Stimulated activated CD8-positive, alpha-beta memory T cell treated with anti-CD3 and anti-CD28 coated beads, Interleukin-4, amount 100 ng/mL, for 24 hours (primary cell): ENCODE measurements at places on chromosomes 3 and 15.

GRCh38 chr3:13194285-13195209 is 121.3 kb upstream of the IQSEC1 start:
- DNase-seq, result no peak

- DNase-seq, result no peak
These were observed 1.0 kb downstream of the LIMD1 start for GRCh38 chr3:45595364-45596195.

DNA sequence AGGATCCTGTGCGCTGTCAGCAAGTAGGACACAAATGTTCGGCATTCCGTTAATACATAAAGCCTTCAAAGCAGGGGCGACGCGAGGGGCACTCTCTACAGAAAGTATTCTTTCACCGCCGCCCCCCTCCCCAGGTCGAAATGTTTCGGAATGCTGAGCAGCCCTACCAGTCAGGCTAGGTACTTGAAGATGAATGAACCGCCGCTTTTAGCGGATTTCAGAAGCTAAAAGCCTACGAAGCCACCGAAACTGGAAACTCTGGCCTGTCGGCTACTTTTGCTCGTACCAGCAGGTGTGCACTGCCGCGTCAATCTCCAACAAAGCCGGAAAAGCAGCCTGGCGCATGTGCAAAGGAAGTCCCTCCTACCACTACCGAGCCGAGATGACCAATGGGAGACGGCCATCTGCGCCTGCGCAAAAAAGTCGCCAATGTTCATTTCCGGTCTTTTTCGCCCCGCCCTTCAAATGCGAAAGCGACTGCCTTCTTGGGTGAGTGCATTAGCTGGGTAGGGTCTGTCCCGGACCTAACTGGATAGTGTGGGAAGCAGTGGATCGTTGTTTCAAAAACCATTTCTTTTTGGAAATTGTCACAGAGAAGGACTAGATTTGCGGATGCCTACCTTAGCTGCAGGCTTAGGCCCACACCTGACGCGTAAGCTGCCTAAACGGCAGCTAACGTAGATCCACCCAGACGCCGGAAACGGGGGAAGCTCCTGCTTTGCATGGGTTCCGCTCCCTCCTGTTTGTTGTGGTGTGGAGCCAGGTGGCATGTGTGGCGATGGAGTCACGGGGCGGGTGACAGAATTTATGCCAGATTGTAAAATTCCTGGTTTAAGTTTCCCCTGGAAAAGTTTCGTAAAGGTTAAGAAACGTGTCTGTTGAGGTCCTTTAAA is at the start of gene WDR5B:
Gene WDR5B (minus strand): TSS at position 301 of the 893 bp plus-strand sequence. CDS start 534 bp downstream, outside the sequence.
- peak; percentile 97 for DNase-seq

GRCh38 chr15:57015897-57016296 is 97.5 kb downstream of the TCF12 start:
- no peak for DNase-seq

DNA sequence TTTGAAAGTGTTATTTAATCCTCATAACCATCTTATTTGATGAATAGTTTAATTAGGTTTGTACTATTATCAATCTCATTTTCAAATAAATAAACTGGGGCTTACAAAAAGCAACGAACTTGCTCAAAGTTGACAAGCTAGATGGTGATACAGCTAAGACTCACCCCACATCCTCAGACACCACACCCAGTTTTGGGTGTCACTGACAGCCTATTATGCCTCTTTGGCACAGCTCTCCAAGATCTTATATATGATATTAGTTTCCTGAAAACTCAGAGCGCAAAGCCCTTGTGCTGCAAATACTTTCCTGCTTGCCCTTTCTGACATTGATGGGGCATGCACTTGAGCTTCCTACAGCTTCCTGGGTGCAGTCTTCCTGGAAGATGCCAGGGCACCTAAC is 223.4 kb upstream of the GADL1 start:
- no peak for DNase-seq

- no peak for DNase-seq
These were observed 175.6 kb downstream of the SSR3 start for GRCh38 chr3:156379327-156379726.

GRCh38 chr3:172262991-172263608 is 185.2 kb downstream of the GHSR start:
- DNase-seq, result no peak

GRCh38 chr3:55704521-55704920 is 217.4 kb upstream of the WNT5A start:
- DNase-seq, result no peak

DNA sequence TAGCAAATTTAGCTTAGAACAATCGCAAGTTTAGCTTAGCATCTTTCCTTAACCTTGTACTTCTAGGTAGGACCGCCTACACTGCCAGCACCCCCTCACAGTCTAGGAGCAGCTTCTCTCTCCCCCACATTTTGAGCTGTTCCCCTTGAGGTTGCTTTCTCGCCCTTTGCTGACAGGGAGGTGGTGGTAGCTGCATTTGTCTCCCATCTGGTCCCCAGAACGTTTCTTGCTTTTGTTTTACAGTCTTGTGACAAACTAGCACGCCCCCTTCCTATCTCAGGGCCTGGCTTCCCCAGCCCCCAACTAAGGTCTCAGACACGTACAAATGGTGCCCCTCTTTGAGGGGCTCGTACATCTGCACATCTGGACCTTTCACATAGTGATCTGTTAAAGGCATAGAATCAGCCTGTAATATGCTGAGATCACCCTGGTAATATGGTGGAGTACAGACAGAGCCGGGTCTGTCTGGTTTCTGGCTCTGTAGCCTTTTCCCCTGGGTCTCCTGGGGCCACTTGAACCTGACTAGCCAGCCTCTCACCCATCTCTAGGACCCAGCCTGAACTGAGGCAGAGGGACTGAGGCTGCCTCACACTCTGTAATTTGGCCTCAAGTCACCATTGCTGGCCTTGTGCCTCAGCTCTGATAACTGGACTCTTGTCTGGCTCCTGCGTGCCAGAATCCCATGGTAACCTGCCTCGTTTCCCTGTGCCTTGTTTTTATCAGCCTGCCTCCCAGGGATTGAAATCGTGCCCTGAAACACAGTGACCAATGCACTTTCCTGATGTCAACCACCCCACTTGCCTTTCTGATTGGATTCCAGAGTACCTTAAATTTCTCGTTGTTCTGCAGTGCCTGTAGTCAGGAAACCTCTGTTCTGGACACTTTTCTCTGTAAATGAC is 27.7 kb downstream of the CRTC3 start:
- no peak for DNase-seq

- no peak for DNase-seq
These were observed 285.0 kb upstream of the TPM1 start for GRCh38 chr15:62757535-62757934.

- DNase-seq, result no peak
These were observed 56.0 kb upstream of the SNRPN start for GRCh38 chr15:24898715-24899272.

GRCh38 chr3:55858302-55858701 is 371.2 kb upstream of the WNT5A start:
- no peak for DNase-seq

GRCh38 chr3:129398803-129399144 is 29.7 kb downstream of the EFCAB12 start:
- DNase-seq, result no peak

GRCh38 chr3:8145661-8146060 is 356.0 kb upstream of the LMCD1 start:
- no peak for DNase-seq

GRCh38 chr3:73591286-73591800 is 33.4 kb downstream of the PDZRN3 start:
- DNase-seq, result no peak

GRCh38 chr15:41562244-41562643 is 3.2 kb downstream of the TYRO3 start:
- DNase-seq, result no peak

GRCh38 chr3:48548126-48548525 is 8.5 kb downstream of the PFKFB4 start:
- DNase-seq, result no peak

- DNase-seq, result no peak
These were observed 23.6 kb upstream of the GHSR start for GRCh38 chr3:172471903-172472302.

- no peak for DNase-seq
These were observed 45.0 kb upstream of the PCSK6 start for GRCh38 chr15:101534376-101534970.

DNA sequence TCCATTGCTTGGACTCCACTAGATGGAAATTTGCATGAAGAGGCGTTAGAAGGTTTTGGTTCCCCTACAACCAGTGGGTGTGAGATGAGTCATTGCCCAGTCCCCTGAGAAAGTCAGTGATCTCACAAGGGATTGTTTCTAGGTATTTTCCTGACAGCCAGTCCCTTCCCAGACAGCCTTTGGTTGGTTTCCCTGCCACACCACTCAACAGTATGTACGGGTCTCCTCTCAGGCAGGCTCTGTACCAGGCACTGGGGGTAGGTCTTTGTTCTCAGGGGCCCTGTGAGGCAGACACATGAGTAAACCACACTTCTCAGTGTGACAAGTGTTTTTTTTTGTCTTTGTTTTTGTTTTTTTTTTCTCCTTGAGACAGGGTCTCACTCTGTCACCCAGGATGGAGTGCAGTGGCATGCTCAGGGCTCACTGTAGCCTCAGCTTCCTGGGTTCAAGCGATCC is 4.0 kb downstream of the LAMP3 start:
- DNase-seq, result peak; percentile 31

DNA sequence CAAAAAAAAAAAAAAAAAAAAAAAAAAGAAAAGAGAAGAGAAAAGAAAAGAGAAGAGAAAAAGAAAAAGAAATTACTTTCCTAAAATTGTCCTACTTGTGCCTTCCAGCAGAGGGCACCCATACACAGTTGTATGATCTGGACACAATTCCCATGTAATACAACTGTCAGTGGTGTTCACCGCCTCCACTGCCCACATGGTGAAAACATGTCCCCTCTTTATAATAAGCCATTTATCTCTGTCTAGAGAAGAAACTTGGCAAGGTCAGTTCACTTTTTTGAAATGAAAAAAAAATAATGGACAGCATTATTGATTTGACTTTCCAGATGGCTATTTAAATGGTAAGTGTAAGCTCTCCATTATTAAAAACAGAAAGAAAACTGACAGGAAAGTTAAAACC is 459.4 kb downstream of the GBE1 start:
- DNase-seq, result no peak

- DNase-seq, result no peak
These were observed 27.5 kb downstream of the CCDC12 start for GRCh38 chr3:46948830-46949671.

DNA sequence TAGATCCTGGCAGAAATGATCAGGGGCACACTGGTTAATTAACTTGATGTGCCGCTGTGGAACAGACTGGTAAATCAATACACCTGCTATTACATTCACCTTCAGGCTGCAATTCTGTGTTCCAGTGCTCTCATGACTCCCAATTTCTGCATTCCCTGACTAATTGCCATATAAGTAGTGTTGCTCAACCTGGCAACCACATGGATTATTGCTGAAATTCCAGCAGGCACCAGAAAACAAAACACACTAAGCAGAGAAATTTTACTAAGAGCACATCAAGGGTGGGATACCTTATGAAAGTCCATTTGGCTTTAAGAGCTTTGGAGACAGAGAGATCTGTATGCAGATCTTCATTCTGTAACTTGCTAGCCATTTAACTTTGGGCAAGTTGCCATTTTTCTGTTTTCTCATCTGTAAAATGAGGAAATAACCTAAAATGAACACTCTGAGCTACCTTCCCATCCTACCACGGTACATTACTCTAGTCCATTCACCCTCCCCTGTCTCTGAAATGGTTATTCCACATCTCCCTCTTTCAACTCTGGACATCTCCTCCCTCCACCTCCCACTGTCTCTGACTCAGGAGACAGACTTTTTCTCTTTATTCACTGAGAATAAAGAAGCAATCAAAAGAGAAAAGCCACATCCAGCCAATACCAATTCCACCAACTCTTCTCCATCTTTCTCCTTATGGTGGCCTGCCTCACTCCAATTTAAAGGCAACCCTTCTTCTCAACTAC is 54.6 kb downstream of the STAC start:
- no peak for DNase-seq

DNA sequence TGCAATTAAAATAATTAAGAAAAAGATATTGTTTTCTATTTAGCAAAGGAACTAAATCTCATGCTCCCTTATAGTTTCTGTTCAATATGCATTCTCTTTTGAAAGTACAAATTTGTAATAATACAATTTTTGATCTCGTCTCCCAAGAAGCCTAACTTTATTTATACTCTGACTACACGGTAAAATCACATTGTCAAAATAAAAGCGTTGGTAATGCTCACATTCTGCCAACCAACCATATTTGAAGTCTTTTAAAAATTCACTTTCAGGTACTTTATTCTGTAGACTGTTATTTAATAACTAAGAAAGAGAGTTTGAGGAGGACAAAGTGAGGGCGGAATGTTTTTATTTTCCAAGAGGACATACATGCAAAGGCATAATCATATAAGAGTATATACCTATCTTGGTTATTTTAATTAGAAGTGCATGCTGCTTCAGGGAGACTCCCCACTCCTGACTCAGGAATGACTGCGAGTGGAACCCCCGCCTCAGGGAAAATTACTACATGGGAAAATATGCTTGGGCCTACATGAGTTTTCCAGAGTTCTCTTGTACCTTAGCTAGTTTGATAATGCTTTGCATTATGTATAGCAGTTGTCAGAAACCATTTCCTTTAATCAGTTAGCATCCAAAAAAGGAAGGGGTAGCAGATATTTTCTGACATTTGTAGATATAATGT is 19.3 kb downstream of the MBNL1 start:
- DNase-seq, result no peak

DNA sequence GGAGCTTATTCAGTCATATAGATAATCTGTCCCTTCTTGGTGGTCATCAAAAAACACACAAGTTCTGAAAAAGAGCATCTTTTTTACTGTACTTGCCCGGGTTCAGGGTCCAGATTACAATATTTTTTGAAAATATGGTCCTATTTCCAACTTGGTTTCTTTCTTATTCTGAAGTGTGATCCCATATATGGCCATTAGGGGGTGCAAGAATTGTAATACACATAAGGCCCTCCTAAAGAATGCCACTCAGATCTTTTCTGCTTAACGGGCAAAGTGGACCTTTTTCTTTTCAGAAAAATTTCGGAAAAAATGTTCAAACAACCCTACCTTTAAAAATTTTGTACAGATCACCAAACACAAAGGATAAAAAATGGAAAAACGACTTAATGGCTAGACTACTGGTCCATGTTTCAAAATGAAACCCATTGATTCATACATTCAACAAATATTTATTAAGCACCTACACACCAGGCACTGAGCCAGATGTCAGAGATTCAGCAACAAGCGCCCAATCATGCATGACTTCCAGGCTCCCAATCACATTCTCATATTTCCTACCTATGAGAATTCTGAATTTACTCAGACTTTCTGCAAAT is 102.0 kb upstream of the MYRIP start:
- DNase-seq, result no peak

GRCh38 chr15:72970933-72971760 is 81.1 kb upstream of the NEO1 start:
- DNase-seq, result no peak
